Lung (tissue), 17 donors: ENCODE measurements at places on chromosomes 3 and 15. TPM values are rescaled to one million over a fixed set of nuclear protein-coding genes. Genes with fewer than 3 reads are reported as not detected.

DNA sequence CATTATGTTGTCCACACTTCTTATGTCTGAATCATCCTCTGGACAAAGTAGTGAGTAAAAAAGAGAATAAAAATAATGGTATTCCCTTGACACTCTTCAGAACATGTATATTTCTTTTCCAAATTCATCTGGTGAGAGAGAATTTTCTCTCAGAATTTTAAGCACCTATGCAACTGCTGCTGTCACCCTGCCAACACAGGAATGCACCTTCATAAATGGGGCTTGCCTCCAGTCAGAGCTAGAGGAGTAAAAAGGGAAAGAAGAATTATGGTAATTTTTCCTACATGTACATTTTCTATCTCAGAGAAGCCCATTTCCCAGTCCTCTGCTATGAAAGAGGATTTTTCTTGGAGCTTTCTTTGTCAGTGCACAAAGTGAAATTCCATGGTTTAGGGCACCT is 92.2 kb upstream of the ALCAM start:
- DNase-seq = no peak

DNA sequence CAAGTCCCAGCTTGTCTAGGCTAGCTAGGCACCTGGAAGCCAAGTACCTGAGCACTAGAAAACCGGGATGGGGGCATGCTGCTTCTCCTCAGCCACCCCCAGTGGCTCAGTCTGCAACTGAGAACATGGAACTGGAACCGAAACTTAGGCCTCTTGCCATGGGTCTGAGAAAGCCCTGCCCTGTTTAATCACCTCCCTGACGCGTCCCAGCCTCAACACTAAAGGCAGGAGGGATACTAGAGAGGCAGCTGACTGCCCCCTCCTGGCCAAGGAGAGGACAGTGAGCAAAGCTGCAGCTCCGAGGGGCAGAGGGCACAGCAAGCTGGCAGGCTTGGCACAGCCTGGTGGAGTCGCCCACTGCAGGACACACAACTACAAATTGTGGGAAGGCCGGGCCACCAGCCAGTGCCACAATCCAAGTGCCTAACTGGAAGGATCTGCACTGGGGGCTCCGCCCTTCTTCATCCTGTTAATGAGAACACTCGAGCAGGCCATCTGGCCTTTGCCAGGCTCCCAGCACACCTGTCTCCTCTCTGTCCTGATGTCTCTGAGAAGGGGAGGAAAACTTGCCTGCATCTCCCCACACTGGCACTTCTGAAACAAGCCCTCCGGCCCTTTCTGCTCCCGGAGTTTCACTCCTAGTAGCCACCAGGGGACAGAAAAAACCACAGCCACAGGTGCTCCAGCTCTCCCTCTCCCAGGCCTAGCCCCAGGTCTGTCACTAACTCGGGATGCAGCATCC is 53.7 kb downstream of the BDH1 start:
- no peak for DNase-seq

- DNase-seq = peak; percentile 47
These were observed 53.7 kb downstream of the CCDC54 start for GRCh38 chr3:107430996-107431245.

DNA sequence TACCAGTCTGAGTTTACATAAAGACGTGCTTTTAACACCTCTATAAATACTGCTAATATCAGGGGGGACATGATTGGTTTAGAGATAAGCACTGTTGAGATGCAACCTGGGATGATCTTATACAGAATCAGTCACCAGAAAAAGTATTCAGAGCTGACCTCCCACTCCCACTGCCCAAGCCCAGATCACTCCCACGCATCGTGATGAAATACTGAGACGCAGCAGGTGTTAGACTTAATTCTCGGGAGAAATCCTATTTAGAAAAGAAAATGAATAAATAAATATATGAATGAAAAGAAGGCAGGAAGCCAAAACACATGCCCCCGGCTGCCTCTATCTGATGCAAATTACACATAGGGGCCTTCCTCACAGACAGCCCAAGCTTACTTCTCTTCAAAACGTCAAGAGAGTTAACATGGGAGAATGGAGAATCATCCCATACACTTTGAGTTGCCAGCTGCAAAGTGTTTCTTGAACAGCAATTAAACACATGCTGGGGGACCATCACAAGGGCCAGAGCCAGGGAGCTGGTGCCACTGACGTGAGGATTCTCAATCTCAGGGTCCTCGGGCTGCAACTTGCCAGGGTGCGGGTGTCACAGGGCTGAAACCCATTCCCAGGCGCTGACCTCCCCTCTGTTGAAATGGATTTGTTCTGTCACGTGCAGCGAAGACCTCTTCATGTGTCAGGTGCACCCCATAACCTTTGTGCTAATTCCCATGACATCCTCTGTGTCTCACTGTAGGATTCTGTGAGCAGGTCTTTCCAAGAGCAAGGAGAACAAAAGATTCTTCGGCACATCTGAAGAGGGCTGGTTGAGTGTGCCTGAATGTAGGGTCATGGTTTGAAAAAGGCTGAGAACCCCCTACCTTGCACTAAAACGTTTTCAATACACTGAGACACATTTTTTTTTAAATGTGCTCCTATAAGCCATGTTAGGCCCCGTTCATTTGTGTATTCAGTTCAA is 764.2 kb upstream of the ARRDC4 start:
- DNase-seq = peak; percentile 18

- DNase-seq = peak; percentile 78
These were observed 21.9 kb downstream of the AKAP13 start for GRCh38 chr15:85402195-85402881.

- no peak for DNase-seq
These were observed 11.3 kb downstream of the SELENOS start for GRCh38 chr15:101266034-101266433.

DNA sequence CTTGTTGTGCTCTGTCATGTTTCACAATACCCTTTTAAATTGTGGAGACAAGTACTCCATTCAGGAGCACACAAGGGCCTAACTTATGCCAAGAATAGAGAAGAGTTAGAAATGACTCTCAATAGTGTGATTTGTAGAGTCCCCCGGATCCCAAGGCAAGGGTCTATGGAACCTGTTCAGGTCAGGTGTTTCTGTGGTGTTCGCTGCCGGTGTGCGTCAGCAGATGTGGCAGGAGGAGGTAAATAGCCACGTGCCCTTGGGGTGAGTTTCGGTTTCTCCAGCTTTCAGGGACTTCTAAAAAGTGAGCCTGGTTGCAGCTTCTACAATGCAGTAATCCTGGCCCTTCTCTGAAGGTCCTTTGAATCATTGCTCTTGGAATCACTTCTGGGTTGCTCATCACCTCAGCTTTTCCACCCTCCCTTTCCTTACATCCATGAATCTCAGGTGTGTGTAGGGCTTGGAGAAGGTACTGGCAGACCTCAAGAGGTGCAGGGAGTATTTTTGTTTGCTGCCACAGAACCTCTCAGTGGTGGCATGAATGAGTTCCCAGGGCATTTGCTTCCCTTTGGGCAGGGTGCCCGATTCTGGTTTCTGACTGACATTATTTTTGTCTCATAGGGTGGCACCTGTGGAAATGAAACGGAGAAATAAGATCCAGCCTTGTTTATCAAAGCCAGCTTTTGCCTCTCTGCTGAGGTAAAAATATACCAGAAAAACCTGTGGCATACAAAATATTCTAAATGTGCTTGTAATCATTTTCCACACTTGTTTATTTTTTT is 7.3 kb downstream of the ST3GAL6 start:
- no peak for DNase-seq

GRCh38 chr3:195204360-195205163 is 66.4 kb downstream of the XXYLT1 start:
- DNase-seq = peak; percentile 96

GRCh38 chr3:15331606-15332404 is 581 bp downstream of the SH3BP5 start:
- peak; percentile 52 for DNase-seq

- DNase-seq = no peak
These were observed 4.9 kb downstream of the UBR1 start for GRCh38 chr15:43100971-43101370.

DNA sequence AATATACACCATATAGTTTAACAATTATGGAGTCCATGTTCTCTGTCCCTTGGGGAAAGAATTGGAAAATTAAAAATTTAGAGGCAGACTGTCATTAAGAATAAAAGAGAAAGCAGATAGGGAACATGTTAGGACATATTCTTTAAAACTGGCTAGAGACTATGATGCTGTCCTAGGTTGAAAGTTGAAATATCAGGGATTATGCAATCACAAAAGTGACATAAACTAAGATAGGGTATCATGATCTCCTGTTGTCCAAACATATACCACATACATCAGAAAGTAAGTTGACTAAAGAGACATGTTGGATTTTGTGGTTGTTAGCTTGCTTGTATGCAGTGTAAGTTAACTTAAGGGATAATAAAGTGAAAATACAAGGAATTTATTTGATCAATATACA is 9.9 kb upstream of the EID1 start:
- no peak for DNase-seq

GRCh38 chr3:153591561-153592245 is 429.7 kb downstream of the RAP2B start:
- DNase-seq = no peak

GRCh38 chr3:111850537-111850936 is 8.5 kb upstream of the PHLDB2 start:
- no peak for DNase-seq

DNA sequence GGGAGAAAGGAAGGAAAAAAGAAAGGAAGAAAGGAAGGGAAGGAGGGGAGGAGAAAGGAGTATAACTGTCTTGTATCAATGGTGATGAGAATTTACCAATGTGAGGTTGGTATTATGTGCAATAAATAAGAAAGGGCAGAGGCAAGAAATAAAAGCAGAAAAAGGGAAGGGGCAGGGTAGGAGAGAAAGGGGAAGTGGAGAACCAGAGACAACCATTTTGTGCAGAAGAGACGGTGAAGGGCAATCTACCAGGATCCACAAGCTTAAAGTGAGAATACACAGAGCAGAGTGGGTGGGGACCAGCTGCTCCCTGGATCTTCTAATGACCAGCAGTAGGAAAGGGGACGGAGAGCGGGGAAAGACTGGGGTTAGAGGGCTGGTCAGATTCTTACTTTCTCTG is 106.9 kb upstream of the SLCO2A1 start:
- no peak for DNase-seq

GRCh38 chr3:134477938-134478337 is 7.8 kb downstream of the ANAPC13 start:
- DNase-seq = peak; percentile 63

DNA sequence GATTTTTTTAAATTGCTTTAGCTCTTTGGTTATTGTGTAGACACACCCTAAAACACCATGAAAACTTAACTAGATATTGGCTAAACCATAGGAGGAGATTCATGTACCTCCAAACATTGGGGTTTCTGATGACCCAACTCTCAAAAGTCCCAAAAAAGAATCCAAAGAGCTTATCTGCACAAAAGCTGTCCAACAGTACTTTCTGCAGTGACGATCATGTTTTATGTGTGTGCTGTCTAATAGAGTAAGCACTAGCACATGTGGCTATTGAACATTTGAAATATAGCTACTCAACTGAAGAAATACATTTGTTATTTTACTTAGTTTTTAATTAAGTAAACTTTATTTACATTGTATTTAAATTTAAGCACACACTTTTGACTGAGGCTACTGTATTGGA is 818.2 kb upstream of the LMCD1 start:
- DNase-seq = no peak

DNA sequence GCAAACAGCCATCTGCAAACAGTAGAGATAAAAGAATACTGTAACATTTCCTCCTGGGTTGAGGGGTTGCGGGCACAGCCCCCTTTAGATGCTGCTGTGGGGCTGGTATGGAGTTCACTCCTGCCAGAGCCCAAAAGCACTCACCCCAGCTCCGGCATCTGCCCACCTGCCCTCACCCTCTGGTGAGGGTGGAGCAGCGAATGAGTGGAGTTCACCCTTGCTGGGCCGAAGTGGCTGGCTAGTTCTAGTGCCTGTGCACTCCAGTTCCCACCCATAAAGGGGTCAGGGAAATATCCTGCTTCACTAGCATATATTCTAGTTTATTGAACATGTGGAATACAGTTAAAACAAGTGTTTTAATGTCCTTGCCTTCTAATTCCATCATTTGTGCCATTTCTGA is 209.7 kb upstream of the SGO1 start:
- DNase-seq = no peak

DNA sequence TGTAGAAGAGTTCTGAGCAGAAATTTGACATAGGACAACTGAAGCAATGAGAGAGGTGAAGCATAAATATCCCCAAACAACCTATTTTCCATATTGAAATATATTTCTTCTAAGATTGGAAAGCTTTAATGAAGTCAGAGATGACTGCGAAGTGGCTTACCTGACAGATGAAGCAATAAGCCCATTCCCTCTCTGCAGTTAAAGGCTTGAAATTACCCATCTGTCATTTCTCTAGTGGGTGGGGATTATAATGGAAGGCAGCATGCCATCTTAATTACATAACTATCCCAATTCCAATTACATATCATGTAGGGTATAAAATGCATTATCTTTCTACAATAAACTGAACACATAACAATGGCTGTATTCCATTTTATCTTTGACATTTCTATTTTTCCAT is 1070.5 kb downstream of the SI start:
- no peak for DNase-seq

GRCh38 chr3:64763980-64764379 is 76.2 kb upstream of the ADAMTS9 start:
- no peak for DNase-seq

DNA sequence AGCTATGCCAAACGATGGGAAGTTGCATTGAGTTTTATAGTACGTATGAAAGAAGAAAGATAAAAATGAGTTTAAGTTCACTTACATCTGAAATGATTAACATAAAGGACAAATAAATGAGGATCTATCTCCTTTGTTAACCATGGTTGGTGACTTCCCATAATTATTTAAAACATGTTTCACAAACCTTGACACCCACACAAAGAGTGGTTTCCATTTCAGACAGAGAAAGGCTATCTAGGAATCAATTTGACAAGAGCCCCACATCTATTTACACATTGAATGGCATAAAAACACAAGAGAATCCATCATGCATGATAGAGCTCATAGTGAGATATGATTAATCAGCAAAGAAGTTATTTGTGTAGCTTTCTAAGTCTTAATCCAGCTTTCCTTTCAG is 14.2 kb upstream of the MTMR10 start:
- no peak for DNase-seq

Gene FSTL1
- 79.0 TPM for polyA plus RNA-seq

Gene EFHB
- polyA plus RNA-seq = 2.2 TPM

Gene CCDC39
- polyA plus RNA-seq = 1.9 TPM

Gene SI
- polyA plus RNA-seq = not detected

Gene IGDCC3
- not detected for polyA plus RNA-seq

Gene GOLGA6B
- not detected for polyA plus RNA-seq

Gene PCOLCE2
- polyA plus RNA-seq = 15.5 TPM

Gene ST6GAL1
- 15.1 TPM for polyA plus RNA-seq

Gene BTD
- 16.8 TPM for polyA plus RNA-seq

Gene LRRC31
- 0.08 TPM for polyA plus RNA-seq

Gene GPR160
- 22.7 TPM for polyA plus RNA-seq

Gene MAN2A2
- 82.9 TPM for polyA plus RNA-seq
